ENCODE measurements at places on chromosomes 4 and X. TPM values are rescaled to one million over a fixed set of nuclear protein-coding genes. Genes with fewer than 3 reads are reported as not detected.

RCHY1 gene
- 11.7 TPM for total RNA-seq

GAGE12H gene
- not detected for total RNA-seq

CLDN22 gene
- total RNA-seq: not detected

IL21 gene
- total RNA-seq: not detected

PRRG1 gene
- total RNA-seq: 6.3 TPM

Measured in left lobe of liver (tissue), 2 donors.